Endothelial cell of umbilical vein (primary cell): ENCODE measurements at places on chromosomes 2 and 18. TPM values are rescaled to one million over a fixed set of nuclear protein-coding genes. Genes with fewer than 3 reads are reported as not detected.
A peak's percentile ranks its signal among the peaks of the same experiment; 100 is the strongest.

GRCh38 chr18:76932026-76932819 is 109.9 kb downstream of the ZNF236 start:
- DNase-seq: peak; percentile 8

Gene SLC30A3
- 9.2 and 16.7 TPM in 2 replicates for total RNA-seq

GRCh38 chr2:109395494-109396201 is 218.1 kb downstream of the SEPTIN10 start:
- DNase-seq: no peak

- DNase-seq: peak; percentile 96
Measured at GRCh38 chr2:36478332-36478738, 119.6 kb downstream of the FEZ2 start.

GRCh38 chr2:70717431-70718038 is 50.5 kb downstream of the ADD2 start:
- DNase-seq: no peak

Gene ANKRD30B
- not detected in 2 replicates for total RNA-seq

GRCh38 chr2:150624001-150624401 is 136.5 kb upstream of the RND3 start:
- peak; percentile 89 for DNase-seq

GRCh38 chr2:9113262-9113661 is 93.3 kb upstream of the ASAP2 start:
- DNase-seq: no peak

DNA sequence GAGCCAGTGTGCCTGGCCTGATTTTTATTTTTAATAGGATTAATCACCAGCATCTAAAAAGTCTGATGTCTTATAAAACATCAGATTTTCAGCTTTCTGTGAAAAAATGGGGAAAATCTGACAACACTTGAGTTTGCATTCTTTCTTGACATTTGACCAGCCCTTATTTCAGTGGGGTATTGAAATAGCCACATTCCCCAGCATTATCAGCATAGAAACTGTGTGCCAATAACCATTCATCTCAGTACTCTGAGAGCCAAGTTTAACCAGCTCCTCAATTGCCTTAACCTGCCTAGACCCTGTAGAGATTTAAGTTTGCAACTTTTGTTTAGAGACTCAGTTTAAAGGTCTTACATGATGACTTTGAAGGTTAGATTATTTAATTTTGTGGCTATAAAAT is 155.0 kb downstream of the CERS6 start:
- DNase-seq: no peak

Gene RND3
- 132 and 158 TPM in 2 replicates for total RNA-seq

Gene IGFBP5
- total RNA-seq: 0.05 TPM in 1 of 2 replicates, not detected in the other

Gene MC2R
- not detected in 2 replicates for total RNA-seq

DNA sequence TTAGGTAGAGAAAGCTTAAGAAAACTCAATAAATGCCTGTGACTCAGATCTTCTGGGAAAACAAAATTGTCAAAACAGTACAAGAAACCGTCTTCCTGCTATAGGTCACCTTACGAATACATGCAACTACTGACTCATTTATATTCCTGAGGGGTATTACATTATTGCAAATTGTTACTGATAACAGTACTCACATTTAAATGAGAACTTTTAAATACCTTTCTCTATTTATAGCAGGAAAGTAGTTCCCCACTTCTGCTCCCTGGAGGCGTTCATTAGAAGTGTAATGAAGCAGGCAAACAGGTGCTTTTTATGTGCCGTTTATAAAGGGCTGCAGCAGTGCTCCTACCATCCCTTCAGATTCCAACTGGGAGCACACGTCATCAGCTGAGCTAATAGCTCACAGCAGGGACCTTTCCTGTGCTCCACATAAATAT is 65.1 kb upstream of the RPRM start:
- DNase-seq: no peak

GRCh38 chr2:80258341-80258740 is 46.2 kb downstream of the LRRTM1 start:
- DNase-seq: no peak

Gene COL6A3
- not detected in 2 replicates for total RNA-seq

DNA sequence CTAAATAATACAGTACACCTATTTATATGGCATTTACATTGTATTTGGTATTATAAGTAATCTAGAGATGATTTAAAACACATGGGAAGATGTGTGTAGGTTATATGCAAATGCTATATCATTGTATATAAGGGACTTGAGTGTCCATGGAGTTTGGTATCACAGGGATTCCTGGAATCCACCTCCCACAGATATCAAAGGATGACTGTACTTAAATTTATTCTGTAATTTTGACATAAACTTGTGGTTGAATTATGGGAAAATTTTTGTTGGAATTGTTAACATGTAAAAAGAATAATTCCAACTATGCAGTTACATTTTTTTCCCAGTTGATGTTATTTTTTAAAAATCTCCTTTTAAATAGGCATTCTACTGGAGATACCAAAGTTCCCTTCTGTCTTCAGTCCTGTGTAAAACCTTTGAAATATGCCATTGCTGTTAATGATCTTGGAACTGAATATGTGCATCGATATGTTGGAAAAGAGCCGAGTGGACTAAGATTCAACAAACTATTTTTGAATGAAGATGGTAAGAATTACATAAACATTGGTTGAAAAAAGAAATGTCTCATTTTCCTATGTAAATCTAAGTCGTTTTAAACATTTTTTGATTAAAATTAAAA is 24.1 kb downstream of the GLS start:
- no peak for DNase-seq

DNA sequence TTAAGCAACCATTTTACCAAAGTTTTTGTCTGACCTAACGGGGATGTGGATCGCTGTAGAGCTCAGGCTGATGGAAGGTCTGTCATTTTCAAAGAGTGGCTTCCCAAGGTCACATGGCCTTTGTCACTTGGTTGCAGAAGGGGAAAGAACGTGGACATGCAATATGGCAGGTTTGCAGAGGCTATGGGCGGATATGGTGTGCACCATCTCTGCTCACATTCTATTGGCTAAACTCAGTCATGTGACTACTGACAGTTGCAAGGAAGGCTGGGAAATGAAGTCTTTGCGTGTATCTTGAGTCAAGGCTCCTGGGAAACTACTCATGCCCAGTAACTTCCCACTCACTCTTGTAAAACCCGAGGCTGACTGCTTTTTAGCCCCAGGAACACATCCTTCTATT is 96.8 kb downstream of the ST6GAL2 start:
- DNase-seq: no peak

Gene ATP8B1
- 86.5 and 100 TPM in 2 replicates for total RNA-seq

DNA sequence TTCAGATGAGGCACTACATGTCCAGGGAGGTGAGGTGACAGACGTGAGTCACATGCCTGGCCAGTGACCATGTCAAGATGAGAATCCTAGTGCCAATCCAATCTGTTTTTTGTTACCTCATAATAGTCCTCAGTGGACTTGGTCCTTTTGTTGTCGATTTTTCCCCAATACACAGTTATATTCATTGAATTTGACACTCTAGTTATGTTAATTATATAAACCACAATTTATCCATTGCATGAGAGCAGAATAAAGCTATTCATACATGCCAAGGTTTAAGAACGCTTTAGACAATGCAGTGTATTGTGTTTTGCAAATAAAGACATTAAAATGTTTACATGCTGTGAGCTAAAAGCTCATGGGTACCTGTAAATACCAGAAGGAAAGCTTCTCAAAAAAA is 21.6 kb upstream of the TMEFF2 start:
- no peak for DNase-seq

Gene PAX8
- 0.22 and 0.28 TPM in 2 replicates for total RNA-seq

DNA sequence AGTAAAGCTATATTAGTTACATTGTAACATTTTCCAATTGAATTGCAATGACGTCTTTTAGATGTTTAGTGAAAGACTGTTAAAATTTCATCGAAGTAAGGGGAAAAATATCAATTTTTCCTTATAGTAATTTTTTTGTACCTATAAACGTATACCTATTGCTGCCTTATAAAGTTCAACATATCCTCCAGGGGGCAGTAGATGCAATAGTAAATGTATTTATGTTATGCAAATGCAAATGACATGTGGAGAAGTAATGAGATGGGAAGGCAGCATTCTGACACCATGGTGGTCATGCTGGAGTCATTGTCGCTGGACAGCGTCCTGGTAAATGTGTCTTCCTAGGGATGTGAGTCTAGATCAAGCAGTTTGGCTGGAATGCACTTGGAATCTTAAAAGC is 38.7 kb downstream of the MSTN start:
- peak; percentile 64 for DNase-seq

- DNase-seq: no peak
Measured at GRCh38 chr2:44205169-44205568, 36.5 kb downstream of the PPM1B start.

DNA sequence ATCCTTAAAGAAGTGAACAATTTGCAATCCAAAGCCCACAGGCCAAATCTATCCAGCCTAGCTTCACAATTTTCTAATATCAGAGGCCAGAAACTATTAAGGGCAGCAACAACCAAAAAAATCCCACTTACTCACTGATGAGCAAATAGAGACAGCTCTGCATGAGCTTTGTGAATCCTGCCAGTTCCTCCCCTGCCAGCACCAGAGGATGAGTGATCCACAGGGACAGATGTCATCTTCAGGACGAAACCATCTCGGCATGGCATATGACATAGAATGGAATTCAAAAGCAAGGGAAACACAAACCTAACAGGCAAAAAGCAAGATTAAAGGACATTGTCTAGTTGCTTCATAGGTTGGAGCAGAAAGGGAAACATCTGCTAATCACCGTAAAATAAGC is 2.2 kb upstream of the DSC2 start:
- no peak for DNase-seq

Gene TRIM43
- not detected in 2 replicates for total RNA-seq

- DNase-seq: no peak
Measured at GRCh38 chr2:239944694-239945551, 80.2 kb downstream of the NDUFA10 start.

Gene MFSD6
- 4.5 and 8.2 TPM in 2 replicates for total RNA-seq

Gene RSAD2
- 0.09 and 0.18 TPM in 2 replicates for total RNA-seq

GRCh38 chr2:76197842-76198448 is 487.2 kb upstream of the GCFC2 start:
- DNase-seq: peak; percentile 67

DNA sequence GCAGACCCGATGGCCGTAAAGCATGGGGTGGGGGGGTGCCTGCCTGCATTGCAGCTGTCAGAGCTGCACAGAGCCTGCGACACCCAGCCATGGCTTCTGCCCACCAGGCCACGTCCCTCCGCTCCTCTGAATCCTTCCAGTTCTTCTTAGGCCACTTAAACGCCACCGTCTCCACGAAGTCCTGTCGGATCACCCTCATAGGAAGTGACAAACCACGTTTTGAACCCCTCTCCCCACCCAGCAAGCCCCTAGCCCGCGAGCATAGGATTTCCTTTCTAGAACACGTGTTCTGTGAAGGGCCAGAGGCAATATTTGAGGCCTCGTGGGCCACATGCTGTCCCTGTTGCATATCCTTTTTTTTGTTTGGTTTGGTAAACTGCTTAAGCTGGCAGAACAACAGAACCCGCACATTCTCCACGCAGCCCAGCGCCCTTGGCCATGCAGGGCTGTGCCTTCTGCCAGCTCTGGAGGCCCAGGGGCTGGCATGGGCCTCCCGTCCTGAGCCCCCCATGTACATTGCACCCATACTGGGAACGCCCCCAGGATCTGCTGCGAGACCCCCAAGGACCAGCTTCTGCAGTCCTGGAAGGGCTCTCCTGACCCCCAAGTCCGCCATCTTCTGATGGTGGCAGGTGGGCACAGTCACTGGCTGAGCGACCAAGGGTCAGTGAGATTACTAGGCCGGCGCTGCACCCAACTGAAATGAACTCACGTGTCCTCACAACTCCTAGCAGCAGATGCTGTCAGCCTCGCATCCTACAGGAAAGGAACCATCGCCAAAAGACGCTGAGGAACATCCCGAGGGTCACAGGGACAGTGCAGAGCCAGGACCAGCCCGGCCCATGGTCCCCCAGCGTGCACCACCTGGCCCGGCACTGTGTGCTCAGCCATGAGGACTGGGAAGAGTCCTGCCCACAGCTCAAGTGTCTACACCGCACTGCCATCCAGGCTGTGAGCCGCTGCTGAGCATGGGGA is 35.1 kb downstream of the ADI1 start:
- no peak for DNase-seq

GRCh38 chr2:196291426-196291825 is 120.0 kb upstream of the STK17B start:
- DNase-seq: no peak
